ENCODE measurements at places on chromosomes 12 and 14. TPM values are rescaled to one million over a fixed set of nuclear protein-coding genes. Genes with fewer than 3 reads are reported as not detected.

The TAS2R9 gene
- 0.14 TPM for total RNA-seq

The ACACB gene
- 3.0 TPM for total RNA-seq

The AQP2 gene
- not detected for total RNA-seq

The SLC8A3 gene
- not detected for total RNA-seq

The TAS2R7 gene
- total RNA-seq, result not detected

The WNT1 gene
- not detected for total RNA-seq

The FAIM2 gene
- total RNA-seq, result not detected

The CPNE6 gene
- total RNA-seq, result not detected

The TMEM132D gene
- total RNA-seq, result not detected

The TDRD9 gene
- under 0.01 TPM for total RNA-seq

The ARHGAP9 gene
- total RNA-seq, result not detected

The TPCN1 gene
- total RNA-seq, result 7.9 TPM

The PLXNC1 gene
- total RNA-seq, result 0.50 TPM

The POTEG gene
- not detected for total RNA-seq

The RNASE4 gene
- 3.8 TPM for total RNA-seq

The CRACR2A gene
- 5.8 TPM for total RNA-seq

The LRTM2 gene
- not detected for total RNA-seq

The OR4K17 gene
- not detected for total RNA-seq

The ZNF605 gene
- 17.2 TPM for total RNA-seq

The TRHDE gene
- under 0.01 TPM for total RNA-seq

The LMNTD1 gene
- total RNA-seq, result 0.14 TPM

The FBRSL1 gene
- total RNA-seq, result 5.8 TPM

The MYO1H gene
- under 0.01 TPM for total RNA-seq

The SYNE3 gene
- 4.8 TPM for total RNA-seq

The NPAS3 gene
- not detected for total RNA-seq

The EPS8 gene
- total RNA-seq, result 16.1 TPM

The CD163L1 gene
- 0.14 TPM for total RNA-seq

The KLRC3 gene
- not detected for total RNA-seq

The FOXA1 gene
- 8.3 TPM for total RNA-seq

The SRRM4 gene
- total RNA-seq, result not detected

The PLEKHD1 gene
- 0.07 TPM for total RNA-seq

The GPR84 gene
- 0.07 TPM for total RNA-seq

The PRH2 gene
- total RNA-seq, result not detected

The KRT82 gene
- not detected for total RNA-seq

The NEDD1 gene
- 48.2 TPM for total RNA-seq
